ENCODE measurements at places on chromosomes 6 and 20. TPM values are rescaled to one million over a fixed set of nuclear protein-coding genes. Genes with fewer than 3 reads are reported as not detected.

MYCT1 gene
- total RNA-seq, result not detected

GRCh38 chr20:23541330-23541729 is 27.0 kb downstream of the CST9L start:
- no peaks in the 10 kb centered on the region for H3K27me3 ChIP-seq
- DNase-seq, result no peak
- H3K4me1 ChIP-seq, result no peaks in the 10 kb centered on the region
- no peak overlapping the region for H3K27ac ChIP-seq

DNA sequence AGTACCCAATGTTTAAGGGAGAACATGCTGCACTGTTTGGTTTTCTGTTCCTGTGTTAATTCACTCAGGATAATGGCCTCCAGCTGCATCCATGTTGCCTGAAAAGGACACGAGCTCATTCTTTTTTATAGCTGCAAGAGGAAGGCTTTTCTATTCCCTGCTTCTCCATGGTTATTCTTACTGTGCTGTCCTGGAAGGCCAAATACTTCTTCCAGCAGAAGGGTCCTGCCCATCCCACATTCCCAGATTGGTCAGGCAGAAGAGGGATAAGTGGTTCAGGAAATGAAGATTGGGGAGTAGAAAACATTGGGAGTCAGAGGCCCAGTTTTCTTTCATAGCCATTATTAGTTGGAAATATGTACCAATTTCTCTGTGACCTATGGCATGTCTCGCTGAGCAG is 122.4 kb downstream of the TCP11 start:
- no peaks in the 10 kb centered on the region for H3K27me3 ChIP-seq
- H3K4me3 ChIP-seq, result no peak overlapping the region
- H3K36me3 ChIP-seq, result peaks cover 7% of the 10 kb centered on the region
- DNase-seq, result no peak
- H3K4me1 ChIP-seq, result no peaks in the 10 kb centered on the region

GRCh38 chr20:21104921-21105320 is 1.2 kb downstream of the LINC00237 start:
- H3K27ac ChIP-seq, result no peak overlapping the region
- H3K4me3 ChIP-seq, result no peak overlapping the region
- DNase-seq, result no peak
- H3K4me1 ChIP-seq, result peaks cover 46% of the 10 kb centered on the region
- H3K27me3 ChIP-seq, result peaks cover 47% of the 10 kb centered on the region

KIF6 gene
- total RNA-seq, result not detected

DNA sequence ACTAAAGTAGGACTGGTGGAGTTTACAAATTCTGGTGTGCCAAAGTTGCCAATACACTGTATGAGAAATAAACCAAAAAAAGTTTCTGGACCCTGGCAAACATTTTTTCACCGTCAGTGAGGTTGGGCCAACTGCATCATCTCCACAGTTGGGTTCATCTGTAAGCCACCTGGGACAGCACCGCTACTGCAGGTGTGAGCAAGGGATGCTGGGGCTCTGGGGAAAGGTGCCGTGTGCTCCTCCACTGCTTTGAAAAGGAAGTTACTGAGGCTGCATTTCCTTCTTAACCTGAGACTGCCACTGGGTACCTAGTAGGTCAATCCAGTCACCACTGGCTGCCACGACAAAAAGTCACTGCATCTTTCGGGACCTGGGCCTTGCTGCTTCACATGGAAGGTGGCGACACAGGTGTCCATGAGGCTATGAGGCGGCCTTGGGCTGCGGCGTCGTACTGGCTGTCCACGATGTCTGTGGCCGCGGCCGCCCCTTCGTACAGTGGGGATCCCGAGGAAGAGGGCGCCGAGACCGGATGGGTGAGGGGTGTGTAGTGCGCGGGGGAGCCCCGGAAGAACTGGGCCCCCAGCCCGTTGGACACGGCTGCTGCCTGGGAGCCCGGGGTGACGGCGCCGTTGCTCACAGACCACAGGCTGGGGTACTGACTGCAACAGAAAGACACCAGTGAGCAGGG is 9.6 kb downstream of the TBXT start:
- no peak overlapping the region for H3K27ac ChIP-seq
- H3K4me3 ChIP-seq, result no peak overlapping the region
- H3K36me3 ChIP-seq, result no peaks in the 10 kb centered on the region
- DNase-seq, result no peak
- H3K4me1 ChIP-seq, result no peaks in the 10 kb centered on the region

TNFRSF21 gene
- total RNA-seq, result 0.23 TPM

- H3K4me1 ChIP-seq, result no peaks in the 10 kb centered on the region
- H3K4me3 ChIP-seq, result no peak overlapping the region
- H3K27me3 ChIP-seq, result no peaks in the 10 kb centered on the region
- no peaks in the 10 kb centered on the region for H3K36me3 ChIP-seq
- no peak overlapping the region for H3K27ac ChIP-seq
These were observed 515.7 kb downstream of the FRK start for GRCh38 chr6:115544765-115545671.

DNA sequence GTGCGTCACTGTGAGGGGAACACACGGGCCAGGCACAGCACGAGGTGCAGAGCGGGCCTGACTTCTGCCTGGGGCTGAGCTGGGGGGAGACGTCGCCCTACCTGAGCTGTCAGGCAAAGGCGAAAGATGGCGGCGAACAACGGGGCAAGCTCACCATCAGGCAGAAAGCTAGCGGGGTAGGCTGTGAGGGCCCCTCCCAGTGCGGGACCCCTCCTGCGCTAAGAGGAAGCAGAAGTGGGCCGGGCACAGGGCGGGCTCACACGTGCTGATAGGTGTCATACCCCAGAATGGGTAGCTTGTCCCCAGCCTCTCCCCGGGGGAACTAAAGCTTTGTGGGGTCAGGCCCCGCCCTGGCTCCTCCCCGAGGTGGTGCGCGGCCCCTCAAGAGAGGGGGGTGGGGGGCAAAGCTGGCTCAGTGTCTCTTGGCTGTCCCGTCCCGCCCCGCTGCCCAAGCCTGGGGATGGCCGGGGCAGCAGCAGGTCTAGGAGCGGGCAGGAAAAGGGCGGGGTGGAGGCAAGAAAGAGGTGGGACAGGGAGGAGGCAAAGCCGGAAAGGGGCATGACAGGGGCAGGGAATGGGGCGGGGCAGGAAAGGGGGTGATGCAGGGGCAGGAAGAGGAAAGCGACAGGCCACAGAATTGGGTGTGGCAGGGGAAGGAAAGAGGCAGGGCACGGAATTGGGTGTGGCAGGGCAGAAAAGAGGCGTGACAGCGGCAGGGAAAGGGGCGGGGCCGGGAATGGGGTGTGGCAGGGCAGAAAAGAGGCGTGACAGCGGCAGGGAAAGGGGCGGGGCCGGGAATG is 14.7 kb downstream of the UCKL1 start:
- H3K4me3 ChIP-seq, result no peak overlapping the region
- peaks cover 42% of the 10 kb centered on the region for H3K36me3 ChIP-seq
- peaks cover 24% of the 10 kb centered on the region for H3K4me1 ChIP-seq
- DNase-seq, result peak; percentile 88

DNA sequence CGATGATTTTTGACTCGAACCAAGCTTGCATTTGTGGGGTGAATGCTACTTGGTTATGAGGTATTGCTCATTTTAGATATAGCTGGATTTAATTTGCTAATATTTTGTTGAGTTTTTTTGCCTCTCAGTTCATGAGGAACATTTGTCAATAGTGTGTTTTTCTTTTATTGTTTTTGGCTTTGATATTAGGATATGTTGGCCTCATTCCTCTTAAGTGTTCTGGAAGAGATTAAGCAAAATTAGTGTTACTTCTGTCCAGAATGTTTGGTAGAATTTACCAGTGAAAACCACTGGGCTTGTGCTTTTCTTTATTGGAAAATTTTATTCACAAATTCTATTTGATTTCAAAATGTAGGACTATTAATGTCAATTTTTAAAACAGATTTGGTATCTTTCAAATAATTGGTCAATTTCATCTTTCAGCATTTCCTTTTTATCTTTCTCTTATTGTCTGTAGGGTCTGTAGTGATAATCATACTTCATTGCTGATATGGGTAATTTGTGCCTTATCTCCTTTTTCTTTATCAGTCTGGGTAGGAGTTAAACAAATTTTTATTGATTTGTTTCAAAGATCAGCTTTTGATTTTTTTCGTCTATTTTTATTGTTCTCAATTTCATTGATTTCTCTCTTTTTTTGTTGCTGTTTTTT is 14.1 kb downstream of the AIG1 start:
- H3K4me3 ChIP-seq, result no peak overlapping the region
- H3K36me3 ChIP-seq, result no peaks in the 10 kb centered on the region
- no peaks in the 10 kb centered on the region for H3K4me1 ChIP-seq
- H3K27ac ChIP-seq, result no peak overlapping the region

DNA sequence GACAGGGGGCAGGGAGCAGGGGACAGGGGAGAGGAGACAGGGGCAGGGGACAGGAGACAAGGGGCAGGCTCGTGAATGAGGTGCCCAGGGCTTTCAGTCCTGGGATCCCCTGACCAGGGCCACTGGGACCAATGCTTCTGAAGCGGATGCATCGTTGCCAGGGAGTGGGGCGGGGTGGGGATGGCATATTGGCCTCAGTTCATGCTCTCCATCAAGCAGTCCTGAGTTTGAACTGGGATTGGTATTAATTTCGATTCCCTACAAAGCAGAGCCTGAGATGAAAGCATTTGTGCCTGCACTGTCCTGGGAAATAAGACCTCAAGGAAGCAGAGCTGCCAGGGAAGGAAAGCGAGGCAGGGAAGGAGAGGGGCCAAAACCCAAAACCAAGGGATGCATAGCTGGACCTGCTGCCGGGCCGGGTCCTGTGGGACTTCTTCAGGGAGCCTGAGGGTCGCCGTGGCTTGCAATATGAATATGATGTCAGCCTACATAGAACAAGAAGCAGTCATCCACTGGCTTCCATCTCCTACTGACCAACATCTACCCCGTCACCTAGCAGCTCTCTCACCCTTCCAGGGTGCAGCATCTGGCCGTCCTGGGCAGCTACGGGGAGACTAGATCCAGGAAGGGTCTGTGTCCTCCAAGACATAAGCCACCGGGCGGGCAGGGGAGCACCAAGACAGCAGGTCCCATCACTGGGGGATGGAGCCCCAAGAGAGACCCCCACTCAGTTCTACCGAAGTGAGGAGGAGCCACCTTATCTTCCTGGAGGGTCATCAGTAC is 233.3 kb downstream of the SYNDIG1 start:
- no peak for DNase-seq
- H3K36me3 ChIP-seq, result no peaks in the 10 kb centered on the region
- H3K4me3 ChIP-seq, result no peak overlapping the region
- H3K27ac ChIP-seq, result no peak overlapping the region
- H3K4me1 ChIP-seq, result no peaks in the 10 kb centered on the region

DNA sequence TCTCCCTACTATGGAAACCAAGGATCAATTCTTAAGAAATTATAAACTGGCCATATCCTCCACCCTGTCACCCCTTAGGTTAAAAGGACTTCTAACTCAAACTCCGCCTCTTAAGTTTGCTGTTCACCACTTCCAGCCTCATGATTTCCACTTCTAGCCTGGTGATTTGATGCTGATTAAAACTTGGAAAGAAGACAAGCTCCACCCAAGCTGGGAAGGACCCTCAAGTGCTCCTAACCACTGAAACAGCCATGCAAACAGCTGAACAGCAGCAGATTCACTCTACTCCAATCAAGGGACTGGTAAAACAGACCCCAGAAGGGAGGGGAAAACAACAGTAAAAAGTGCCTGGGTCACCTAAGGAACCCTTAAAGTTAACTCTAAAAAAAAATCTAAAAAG is 10.3 kb downstream of the LCA5 start:
- H3K4me1 ChIP-seq, result no peaks in the 10 kb centered on the region
- no peaks in the 10 kb centered on the region for H3K36me3 ChIP-seq
- H3K4me3 ChIP-seq, result no peak overlapping the region
- no peak for DNase-seq

- no peak overlapping the region for H3K27ac ChIP-seq
- H3K36me3 ChIP-seq, result no peaks in the 10 kb centered on the region
- H3K4me1 ChIP-seq, result no peaks in the 10 kb centered on the region
- DNase-seq, result no peak
- no peaks in the 10 kb centered on the region for H3K27me3 ChIP-seq
- no peak overlapping the region for H3K4me3 ChIP-seq
These were observed 37.4 kb upstream of the KCNB1 start for GRCh38 chr20:49519777-49520359.

SERPINB1 gene
- 56.7 TPM for total RNA-seq

C6orf132 gene
- total RNA-seq, result not detected

- H3K27ac ChIP-seq, result no peak overlapping the region
- no peaks in the 10 kb centered on the region for H3K36me3 ChIP-seq
- no peak for DNase-seq
These were observed 27.9 kb upstream of the PLCB4 start for GRCh38 chr20:9040863-9041524.

GRCh38 chr20:4916971-4917881 is 84.1 kb downstream of the SLC23A2 start:
- H3K4me1 ChIP-seq, result peaks cover 5% of the 10 kb centered on the region
- no peaks in the 10 kb centered on the region for H3K27me3 ChIP-seq

GRCh38 chr20:57395111-57395966 is 4.1 kb downstream of the RBM38 start:
- DNase-seq, result no peak
- peaks cover 48% of the 10 kb centered on the region for H3K36me3 ChIP-seq
- H3K4me1 ChIP-seq, result peaks cover 78% of the 10 kb centered on the region
- no peaks in the 10 kb centered on the region for H3K27me3 ChIP-seq
- peak overlapping the region; percentile 90 for H3K27ac ChIP-seq

CLVS2 gene
- total RNA-seq, result not detected

All from CD4-positive, alpha-beta memory T cell (primary cell).